ENCODE measurements at places on chromosomes 6 and 20. TPM values are rescaled to one million over a fixed set of nuclear protein-coding genes. Genes with fewer than 3 reads are reported as not detected.

GRCh38 chr6:99618649-99619408, 12.2 kb downstream of the PRDM13 start:
- DNase-seq, result no peak

DNA sequence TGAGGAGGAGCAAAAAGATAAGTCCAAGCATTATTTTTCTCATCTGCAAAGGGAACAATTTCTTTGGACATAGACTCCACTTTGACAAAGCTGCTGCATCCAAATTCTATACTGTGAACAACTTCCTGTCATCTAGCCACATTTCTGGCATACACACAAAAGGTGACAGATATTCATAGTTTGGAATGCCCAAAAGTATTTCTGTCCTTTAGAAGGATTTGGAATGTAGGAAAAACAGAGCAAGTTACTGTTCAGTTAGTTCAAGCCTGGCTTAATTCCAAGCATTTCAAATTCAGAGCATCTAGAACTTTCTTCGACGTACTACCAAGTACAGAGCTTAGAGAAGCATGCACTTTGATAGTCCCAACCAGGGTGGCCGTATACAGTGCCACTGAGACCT, 134.0 kb downstream of the PDE7B start:
- no peak for DNase-seq

GRCh38 chr6:90000864-90001731, 106.8 kb downstream of the GJA10 start:
- DNase-seq, result no peak

GRCh38 chr6:158000530-158001307, 19.1 kb downstream of the SYNJ2 start:
- DNase-seq, result no peak

The RRBP1 gene
- 38.5 TPM for total RNA-seq

DNA sequence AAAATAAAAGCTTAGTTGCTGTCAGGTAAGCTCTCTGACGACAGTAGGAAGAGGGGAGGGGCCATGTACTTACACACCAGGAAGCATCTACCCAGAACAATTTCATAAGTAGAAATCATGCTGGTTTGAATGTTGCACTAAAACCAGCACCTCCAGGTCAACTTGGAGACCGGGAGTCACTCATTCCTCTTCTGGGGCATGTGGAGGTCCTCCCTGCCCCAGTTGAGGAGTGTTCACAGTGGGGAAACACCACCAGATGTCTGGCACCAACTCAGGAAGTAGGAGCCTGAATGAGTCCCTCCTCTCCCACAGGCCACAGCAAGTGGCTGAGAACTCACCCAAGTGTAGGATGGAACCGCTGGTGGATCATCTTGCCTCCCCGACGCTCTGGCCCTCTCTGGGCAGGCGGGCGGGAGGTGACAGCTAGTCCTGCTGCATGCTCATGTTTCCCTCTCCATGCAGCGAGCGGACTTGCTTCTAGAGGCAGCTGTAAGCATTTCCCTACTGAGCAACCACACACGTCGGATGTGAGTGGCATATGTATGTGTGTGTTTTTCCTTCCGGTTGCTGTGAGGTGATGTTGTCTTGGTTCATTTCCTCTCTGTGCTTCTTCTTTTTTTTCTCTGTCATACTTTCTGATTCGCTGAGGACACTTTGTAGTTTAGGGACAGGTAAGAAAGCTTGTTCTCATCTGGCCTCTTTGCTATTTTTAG, 149.5 kb upstream of the NEDD9 start:
- DNase-seq, result no peak

The C6orf58 gene
- total RNA-seq, result not detected

GRCh38 chr6:32635526-32636123, 1.6 kb upstream of the HLA-DQA1 start:
- DNase-seq, result no peak

- no peak for DNase-seq
Measured at GRCh38 chr20:49460131-49460530, 22.3 kb downstream of the KCNB1 start.

GRCh38 chr6:129844118-129844891, 16.8 kb downstream of the TMEM244 start:
- no peak for DNase-seq

GRCh38 chr20:58748618-58749017, 56.0 kb downstream of the NPEPL1 start:
- no peak for DNase-seq

The SMLR1 gene
- total RNA-seq, result not detected

The FRMD1 gene
- total RNA-seq, result 0.83 TPM

The NRSN1 gene
- not detected for total RNA-seq

The CRISP2 gene
- not detected for total RNA-seq

GRCh38 chr6:168442646-168443045, 1.7 kb downstream of the SMOC2 start:
- DNase-seq, result no peak

- no peak for DNase-seq
Measured at GRCh38 chr6:76174722-76175121, 102.3 kb upstream of the IMPG1 start.

GRCh38 chr6:53048431-53049195, 16.6 kb upstream of the FBXO9 start:
- no peak for DNase-seq

- no peak for DNase-seq
Measured at GRCh38 chr20:62786157-62786556, 10.1 kb upstream of the MRGBP start.

- no peak for DNase-seq
Measured at GRCh38 chr6:34917626-34918285, 28.7 kb downstream of the ANKS1A start.

- no peak for DNase-seq
Measured at GRCh38 chr6:317448-318144, 25.3 kb downstream of the DUSP22 start.

- no peak for DNase-seq
Measured at GRCh38 chr6:95083506-95083905, 493.8 kb upstream of the MANEA start.

DNA sequence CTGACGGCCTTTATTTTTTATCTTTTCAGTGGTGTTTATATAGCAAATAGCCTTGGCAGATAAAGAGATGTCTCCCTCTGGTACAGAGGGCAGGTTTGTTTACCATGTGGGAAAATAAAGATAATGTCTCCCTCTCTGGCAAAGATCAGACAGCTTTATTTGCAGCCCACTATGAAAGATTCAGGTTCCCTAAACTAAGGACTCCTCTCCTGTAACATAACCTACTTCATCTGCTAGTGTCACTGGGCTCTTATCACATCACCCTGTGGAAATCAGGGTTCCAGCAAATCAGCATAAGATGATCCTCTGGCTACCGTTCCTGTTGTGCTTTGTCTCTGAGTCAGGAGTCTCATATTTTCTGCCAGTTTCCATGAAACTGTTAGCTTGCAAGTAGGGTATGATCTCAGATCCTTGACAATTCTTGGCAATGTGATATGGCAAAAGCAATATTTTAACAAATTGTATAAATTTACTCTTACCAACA, 3.1 kb downstream of the FBXL4 start:
- no peak for DNase-seq

DNA sequence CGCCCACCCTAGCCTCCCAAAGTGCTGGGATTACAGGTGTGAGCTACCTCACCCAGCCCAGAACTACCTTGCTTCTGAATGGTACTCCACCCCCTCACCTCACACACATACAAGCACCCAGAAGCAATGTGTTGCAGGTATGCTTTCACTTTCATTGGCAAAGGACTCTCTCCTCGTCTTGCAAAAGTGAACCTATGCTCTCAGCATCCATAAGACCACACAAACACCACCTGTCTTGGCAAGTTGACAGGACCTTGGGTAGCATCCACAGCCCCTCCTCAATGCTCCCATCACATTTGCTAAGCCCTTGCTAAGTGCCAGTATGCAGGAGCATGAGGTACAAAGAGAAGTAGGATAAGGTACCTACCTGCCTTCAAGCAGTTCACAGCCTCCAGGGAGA, 3.7 kb downstream of the KIF13A start:
- DNase-seq, result no peak

GRCh38 chr6:125802383-125802782, 11.6 kb downstream of the NCOA7 start:
- no peak for DNase-seq

DNA sequence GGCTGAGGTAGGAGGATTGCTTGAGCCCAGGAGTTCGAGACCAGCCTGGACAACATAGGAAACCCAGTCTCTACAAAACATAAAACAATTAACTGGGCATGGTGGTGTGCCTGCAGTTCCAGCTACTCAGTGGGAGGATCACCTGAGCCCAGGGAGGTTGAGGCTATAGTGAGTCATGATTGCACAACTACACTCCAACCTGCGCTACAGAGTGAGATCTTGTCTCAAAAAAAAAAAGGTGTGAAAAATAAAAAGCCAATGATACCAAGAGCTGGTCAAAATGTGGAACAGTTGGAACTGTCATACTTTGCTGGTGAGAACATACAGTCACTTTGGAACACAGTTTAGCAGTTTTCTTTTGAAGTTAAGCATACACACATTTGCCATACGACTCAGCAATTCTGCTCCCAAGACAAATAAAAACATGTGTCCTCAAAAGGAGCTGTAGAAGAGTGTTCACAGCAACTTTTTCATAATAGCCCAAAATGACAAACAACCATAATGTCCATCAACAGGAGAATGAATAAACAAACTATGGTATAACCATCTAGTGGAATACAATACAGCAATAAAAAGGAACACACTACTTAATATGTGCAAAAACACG, 21.6 kb upstream of the FKBP5 start:
- DNase-seq, result no peak

DNA sequence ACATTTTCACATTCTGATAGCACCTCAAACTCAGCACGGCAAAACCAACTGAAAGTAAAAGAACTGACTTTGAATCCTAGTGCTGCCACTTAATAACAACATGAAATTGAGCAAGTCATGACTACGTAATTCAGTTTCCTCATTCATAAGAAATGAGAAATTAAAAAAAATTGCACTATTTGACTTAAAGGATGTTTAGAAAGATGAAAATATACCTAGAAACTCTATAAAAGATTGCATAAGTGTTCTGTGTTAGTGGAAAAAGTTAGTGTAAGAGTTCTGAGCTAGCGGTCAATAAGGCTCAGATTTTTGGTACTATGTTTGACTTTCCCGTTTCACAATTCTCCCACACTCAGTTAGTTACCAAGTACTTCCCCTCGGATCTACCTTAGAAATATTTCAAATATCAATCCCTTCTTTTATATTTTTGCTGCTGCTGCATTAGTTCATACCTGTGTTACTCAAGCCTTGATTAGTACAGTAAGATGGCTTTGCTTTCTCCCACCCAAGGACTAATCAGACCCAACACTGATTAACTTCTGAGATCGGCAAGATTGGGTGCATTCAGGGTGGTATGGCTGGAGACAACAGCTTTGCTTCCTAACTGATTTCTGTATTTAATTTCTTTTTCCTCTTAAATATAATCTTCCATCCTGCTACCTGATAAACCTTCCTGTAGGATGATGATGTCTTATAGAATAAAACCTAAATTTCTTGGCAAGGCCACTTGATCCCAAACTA, 25.9 kb downstream of the ECHDC1 start:
- DNase-seq, result no peak

DNA sequence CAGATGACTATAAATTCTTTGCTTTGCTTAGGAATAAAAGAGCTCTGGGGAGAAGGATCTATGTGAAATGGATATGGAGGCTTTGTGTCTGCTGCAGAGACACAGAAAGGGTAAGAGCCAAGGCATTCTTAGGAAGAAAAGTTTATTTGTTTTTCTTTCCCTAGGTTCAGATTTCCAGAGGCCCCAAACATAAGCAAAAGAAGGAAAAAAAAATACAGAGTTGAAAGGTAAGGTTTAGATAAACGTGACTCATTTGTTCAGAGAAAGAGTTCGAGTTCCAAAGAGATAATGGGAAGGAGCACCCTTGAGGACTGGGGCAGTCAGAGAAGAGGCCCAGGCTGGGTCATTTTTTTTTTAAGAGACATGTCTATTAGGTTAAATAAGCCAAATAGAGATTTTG, 27.4 kb upstream of the BMP5 start:
- no peak for DNase-seq

The BMP2 gene
- 40.4 TPM for total RNA-seq
